ENCODE measurements at places on chromosomes 3 and 15.

DNA sequence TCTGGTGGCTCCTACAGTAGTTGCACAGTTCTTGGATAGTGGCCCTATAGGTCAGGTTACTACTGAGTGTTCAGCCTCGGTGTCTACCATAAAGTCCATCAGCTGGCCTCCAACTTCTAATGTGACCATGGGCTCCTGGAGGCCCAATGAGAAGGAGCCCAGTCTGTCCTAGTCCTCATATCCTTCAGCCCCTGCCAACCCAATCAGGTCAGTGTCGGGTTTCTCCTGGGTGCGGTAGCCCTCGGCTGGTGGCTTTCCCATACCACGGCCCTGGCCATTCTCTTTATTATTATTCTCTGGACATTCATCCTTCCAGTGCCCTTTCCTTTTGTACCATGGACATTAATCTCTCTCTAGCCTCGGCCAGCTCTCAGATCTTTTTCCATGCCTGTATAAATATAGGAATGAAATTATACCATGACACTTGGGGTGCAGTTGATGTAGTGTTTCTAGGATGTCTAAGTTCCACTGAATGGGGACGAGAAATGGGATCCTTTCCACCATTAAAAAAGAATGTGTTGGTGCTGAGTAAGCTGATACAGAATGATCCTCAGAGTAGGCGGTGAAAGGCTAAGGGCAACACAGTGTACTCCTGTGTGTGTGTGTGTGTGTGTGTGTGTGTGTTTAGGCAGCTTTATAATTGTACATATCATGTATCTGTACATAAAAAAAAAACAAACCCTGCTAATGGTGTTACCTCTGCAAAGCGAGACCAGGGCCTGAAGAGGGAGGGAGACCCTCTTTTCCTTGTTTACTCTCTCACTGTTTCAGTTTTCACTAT, 19.3 kb upstream of the NOX5 start:
- no peak for DNase-seq

GRCh38 chr3:136141291-136141785, 54.8 kb downstream of the MSL2 start:
- DNase-seq: no peak

DNA sequence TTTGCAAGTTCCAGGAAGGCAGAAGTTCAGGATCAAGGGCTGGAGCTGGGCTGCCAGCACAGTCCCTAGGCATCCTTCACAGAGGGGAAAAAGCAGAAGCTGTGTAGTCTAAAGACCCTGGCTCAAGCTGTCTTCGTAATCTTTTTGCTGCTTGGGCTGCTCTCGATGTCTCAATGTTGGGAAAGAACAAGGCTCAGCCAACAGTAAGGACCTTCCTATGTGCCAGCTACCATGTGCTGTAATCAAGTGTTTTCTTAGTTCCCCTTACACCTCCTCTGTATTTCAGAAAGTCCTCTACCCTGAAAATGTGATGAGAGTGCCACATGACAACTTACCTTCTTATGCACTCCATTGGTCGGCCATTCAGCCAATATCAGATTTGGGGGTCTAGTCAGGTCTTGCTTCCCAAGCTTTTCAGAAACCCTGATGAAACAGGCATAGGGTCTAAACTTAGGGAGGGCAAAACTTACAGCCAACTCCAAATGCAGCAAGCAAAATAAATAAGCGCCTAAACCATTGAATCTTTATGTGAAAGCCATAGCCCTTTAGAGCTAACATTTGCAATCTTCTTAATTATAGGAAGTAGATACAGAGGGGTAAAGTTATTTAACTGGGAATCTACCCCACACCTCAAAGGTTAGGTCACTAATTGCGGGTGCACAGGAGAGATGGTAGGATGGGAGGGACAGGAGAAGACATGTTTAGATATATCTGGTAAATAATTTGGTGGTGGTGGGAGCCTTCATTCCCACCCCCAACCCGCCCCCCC, 1.2 kb upstream of the EDEM1 start:
- no peak for DNase-seq

GRCh38 chr3:50523279-50523811, 19.9 kb upstream of the CACNA2D2 start:
- DNase-seq: no peak

GRCh38 chr3:133494469-133494868, 79.0 kb upstream of the CDV3 start:
- DNase-seq: no peak

DNA sequence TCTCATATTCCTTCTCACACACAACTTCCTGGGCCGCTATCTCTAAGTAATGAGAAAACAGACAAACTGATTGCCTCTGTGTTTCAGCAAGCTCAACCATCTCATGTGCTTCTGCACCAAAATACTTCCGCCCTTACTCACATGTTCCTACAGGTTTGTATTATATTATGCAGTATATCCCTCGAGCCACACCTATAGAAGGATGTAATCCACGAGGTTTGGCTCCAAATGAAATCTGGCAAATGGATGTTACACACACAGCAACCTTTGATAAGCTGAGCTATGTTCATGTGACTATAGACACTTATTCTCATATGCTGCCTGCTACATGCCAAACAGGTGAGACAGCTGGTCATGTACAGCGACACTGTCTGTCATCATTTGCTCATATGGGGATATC, 22.6 kb downstream of the CCRL2 start:
- DNase-seq: no peak

GRCh38 chr3:15451216-15452113, 24.1 kb downstream of the EAF1 start:
- DNase-seq: no peak

DNA sequence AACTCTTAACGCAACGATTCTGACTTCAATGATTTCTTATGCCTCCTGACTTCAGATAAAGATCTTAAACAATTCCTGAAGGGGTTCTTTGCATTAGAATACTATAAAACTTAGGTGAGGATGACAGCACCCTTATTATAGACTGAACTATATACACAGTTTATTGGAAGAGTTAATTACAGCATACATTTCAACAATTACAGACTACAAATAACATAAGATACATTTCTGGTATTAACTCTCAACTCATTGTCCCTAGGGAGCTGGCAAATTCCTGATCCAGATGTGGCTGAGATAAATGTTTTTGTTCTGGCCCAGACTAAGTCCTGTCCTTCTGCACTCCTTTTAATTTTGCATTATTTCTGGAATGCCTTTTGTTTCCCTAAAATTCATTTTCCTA, 155.5 kb upstream of the TMC3 start:
- DNase-seq: no peak

- DNase-seq: no peak
Observed at GRCh38 chr15:27278761-27279160, 307.8 kb downstream of the GABRG3 start.

GRCh38 chr15:59918994-59919951, 84.8 kb upstream of the FOXB1 start:
- DNase-seq: peak; percentile 72

DNA sequence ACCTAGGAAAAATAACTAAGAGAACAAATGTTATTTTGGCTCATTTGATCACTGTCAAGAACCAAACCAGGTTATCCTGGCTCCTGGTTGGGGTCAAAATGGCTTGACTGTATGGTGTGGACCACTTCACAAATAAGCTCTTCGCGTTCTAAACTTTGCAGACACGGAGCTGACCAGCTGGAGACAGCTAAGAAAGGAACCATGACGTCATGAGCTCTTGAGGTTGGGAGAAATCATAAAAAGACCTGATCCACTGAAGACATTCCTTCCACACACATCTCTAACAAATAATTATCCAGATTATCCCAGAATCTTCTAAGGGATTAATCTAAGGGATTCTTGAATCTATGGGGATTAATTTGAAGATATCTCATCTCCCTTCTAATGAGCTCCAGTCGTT, 321.5 kb upstream of the IGF1R start:
- DNase-seq: no peak

DNA sequence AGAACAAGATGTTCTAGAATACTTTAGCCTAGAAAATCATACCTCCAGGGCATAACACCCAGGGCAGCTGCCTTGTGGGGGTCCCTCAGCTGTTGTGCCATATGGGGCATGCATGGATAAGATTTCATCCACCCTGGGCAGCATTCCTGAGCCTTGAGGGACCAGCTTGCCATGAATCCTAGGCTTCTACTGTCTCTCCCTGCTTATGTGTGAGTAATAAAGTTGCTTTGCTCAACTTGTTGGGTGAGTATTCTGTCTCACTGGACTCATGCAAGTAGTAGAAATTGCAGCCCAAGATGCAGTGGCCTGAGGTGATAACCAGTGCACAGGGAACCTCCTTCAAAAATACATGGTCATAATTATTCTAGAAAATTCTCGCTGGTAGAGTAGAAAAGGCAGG, 52.1 kb upstream of the EPHB1 start:
- no peak for DNase-seq

DNA sequence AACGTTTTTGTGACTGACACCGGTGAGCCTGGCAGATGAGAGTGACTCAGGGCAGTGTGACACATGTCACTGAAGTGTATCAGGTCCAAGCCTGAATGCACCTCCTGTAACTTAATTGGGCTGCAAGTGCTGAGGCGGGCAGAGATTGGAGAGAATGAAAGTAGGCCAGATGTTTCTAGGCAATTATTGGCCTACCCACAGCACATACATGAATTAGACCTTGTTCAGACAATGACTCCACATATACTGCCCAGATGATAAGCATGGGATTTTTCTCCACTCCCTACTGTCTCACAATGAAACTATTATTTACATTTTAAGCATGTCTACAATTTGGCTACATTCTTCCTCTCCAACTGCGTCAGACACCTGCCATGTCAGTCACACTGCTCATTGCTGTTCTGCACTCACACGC, 187.3 kb upstream of the ZNF385D start:
- DNase-seq: no peak
